ENCODE measurements at places on chromosomes 2 and 18.
A peak's percentile ranks its signal among the peaks of the same experiment; 100 is the strongest.

DNA sequence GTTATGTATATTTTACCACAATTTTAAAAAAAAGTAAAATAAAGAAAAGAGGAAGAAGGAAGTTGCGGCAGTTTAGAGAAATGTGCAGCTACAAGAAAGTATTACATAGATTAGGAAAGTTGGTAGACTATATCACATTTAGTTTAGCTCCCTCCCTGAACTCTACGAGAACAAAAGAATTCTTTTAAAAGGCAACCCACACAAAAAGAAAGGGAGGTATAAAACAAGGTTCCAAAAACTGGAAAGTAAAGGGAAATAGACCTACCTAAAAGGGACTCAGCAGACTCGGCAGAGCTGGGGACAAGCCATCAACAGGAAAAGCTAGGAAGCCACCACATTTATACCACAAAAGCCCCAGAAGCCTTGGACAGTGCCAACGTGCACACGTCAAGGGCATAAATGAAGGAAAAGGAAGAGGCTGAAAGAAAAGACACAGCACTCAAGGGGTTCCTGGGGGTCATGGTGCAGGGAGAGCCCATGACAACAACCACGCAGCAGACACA, 9.1 kb downstream of the TMEM127 start:
- no peak for DNase-seq

DNA sequence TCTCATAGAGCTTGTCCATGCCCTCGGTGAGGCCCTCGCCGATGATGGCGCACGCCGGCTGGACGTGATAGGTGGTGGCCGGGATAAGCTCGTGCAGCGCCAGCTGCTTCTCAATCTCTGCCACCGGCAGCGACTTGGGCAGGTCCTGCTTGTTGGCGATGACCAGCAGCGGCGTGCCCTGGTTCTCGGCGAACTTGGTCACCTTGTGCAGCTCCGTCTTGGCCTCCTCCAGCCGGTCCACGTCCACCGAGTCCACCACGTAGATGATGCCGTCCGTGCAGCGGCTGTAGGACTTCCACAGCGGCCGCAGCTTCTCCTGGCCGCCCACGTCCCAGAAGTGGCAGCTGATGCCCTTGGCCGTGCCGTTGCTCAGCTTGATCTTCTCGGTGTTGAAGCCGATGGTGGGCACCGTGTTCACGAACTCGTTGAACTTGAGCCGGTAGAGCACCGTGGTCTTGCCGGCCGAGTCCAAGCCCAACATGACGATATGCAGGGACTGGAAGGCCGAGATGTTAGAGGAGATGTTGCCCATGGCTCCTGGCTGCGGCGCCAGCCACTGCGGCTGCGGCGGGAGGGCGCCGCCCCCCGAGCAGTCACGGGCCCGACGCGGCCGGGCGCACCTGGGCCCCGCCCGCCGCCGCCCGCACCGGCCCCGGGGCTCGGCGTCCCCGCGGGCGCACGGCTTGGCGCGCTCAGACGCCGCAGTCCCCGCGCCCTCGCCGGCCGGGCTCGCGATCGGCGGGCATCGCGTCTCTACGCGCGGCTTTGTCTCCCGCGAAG, 636 bp downstream of the ARL4C start:
- no peak for DNase-seq

GRCh38 chr2:111196435-111196834, 75.7 kb downstream of the BCL2L11 start:
- DNase-seq, result no peak

DNA sequence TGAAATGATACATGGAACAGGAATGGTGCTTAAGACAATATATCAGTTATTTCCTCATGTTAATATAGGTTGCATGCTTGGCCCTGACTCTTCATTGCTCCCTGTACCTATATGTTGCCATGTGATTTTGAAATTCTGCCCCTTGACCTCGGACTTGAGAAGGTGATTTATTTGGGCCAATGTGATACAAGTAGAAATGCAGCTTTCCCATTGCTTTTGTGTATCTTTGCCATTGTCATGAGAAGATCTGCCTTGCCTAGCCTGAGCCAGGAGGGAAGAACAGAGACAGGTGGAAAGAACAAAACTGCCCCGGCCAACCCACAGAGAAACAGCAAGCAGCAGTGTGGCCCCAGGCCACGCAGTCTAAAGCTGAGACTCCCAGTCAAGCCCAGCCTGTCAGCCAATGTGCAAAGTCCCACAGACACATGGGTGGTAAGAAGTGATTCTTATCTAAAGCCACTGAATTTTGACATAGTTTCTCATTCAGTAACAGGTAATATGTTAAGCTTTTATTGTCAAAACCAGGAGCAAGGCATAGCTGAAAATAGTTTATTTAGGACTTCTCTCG, 245.7 kb upstream of the RND3 start:
- DNase-seq, result no peak

GRCh38 chr2:11532416-11533055, 1.3 kb upstream of the GREB1 start:
- DNase-seq, result no peak

DNA sequence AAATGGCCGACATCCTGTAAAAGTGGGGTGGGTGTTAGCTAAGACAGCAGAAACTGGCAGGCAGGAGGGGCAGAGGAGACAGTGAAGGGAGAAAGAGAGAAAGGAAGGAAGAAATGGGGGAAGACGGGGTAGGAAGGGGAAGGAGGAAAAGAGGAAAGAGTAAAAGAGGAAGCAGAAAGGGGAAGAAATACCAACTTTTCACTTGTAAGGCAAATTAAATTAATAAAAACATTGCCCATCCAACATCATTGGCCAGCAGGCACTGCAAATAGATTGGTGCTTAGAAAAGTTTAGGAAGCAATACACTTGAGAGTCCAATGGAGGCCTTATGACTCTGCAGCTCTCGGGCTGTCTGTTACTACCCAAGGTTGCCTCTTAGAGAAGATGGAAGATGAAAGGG, 116.7 kb downstream of the TNS1 start:
- no peak for DNase-seq

GRCh38 chr2:236959876-236960275, 125.8 kb upstream of the COPS8 start:
- DNase-seq, result no peak

- no peak for DNase-seq
Measured at GRCh38 chr2:95068256-95068655, 42.7 kb downstream of the MAL start.

- peak; percentile 90 for DNase-seq
Measured at GRCh38 chr2:85561280-85562212, at the start of gene GGCX. GGCX (minus strand) TSS chr2:85561493; CDS start chr2:85561428, 65 bp downstream.

GRCh38 chr18:36158266-36158867, 28.7 kb downstream of the ELP2 start:
- DNase-seq, result no peak

DNA sequence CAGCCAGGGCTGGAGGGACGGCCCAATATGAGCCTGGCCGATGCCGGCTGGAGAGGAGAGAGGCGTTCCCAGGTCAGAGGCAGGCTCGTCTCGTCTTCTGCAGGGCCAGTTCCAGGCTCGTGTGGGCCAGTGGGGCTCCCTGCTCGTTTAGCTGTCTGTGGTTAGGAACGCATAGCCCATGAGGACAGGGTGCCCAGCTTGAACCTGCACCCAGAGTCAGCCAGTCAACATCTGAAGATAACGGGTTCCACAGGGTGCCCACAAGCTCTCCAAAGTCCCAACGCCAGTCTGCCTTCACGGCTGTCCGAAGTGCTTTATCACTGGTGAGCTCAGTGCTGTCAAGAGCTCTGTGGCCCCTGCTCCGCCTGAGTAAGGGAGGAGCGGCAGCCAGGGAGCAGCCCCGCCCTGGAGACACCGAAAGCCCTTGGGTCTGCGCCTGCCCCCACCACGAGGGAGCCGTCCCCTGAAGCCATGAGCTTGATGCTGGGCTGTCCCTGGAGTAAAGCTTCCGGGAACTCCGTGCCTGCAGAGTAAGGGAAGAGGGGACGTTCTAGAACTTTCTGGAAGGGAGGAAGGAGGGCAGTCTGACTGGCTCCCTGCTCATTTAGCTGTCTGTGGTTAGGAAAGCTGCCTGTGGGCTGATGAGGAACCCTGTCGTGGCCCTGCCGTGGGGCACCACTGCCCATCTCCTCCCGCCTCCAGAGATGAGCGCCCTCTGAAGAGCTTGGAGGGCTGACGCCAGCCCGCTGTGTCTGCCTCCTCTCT, 2.7 kb upstream of the HSBP1L1 start:
- no peak for DNase-seq

- DNase-seq, result peak; percentile 38
Measured at GRCh38 chr2:68789603-68790002, 55.0 kb downstream of the ARHGAP25 start.

DNA sequence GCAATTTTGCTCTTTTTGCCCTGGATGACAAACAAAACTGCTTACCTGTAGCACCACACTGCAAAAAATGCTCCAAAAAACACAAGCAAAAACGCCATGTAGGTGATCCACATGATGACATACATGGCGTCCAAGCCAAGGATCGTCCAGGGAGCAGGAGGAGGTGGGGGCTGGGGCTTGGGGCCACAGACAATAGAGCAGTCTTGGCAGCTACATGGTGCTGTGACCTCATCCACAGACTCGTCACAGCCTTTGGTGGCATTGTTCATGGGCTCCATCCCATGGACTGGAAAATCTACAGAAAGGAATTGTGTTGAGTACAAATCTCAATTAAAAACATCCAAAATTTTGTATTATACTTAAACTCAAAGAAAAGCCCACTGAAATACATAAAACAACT, 26.1 kb downstream of the NPC1 start:
- no peak for DNase-seq

GRCh38 chr18:12233378-12233777, 20.8 kb upstream of the CIDEA start:
- DNase-seq, result no peak

DNA sequence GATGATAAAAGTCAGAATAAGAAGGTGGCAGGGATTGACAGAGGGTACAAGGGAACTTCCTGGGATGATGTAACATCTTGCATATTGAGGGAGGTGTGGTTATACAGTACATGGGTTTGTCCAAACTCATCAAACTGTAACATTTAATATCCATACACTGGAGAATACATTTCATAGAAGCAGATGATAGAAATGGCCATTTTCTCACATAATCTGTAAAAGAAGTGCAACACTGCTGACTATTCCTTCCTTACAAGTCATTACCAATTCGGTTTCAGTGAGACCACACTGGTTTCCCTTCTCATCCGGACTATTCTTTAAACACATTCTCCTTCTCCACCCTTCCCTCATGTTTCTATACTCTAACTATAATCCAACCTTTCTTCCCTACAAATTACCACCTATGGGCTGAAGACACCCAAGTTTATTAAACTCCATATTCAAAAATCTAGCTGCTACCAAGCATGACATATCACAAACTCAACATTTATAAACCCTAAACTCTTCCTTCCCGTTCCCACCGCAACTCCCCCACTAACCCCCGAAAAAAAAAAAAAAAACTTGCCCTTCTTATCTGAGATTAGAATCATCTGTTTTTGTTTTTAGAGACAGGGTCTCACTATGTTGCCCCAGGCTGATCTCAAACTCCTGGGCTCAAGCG, 1.6 kb downstream of the COX7A2L start:
- DNase-seq, result no peak

Data from stimulated activated CD4-positive, alpha-beta T cell treated with anti-CD3 and anti-CD28 coated beads, Interleukin-1b, Interleukin-23, amount 100 ng/mL, for 24 hours (primary cell).